Fibroblast of villous mesenchyme (primary cell): ENCODE measurements at places on chromosomes 5 and 9. TPM values are rescaled to one million over a fixed set of nuclear protein-coding genes. Genes with fewer than 3 reads are reported as not detected.

DNA sequence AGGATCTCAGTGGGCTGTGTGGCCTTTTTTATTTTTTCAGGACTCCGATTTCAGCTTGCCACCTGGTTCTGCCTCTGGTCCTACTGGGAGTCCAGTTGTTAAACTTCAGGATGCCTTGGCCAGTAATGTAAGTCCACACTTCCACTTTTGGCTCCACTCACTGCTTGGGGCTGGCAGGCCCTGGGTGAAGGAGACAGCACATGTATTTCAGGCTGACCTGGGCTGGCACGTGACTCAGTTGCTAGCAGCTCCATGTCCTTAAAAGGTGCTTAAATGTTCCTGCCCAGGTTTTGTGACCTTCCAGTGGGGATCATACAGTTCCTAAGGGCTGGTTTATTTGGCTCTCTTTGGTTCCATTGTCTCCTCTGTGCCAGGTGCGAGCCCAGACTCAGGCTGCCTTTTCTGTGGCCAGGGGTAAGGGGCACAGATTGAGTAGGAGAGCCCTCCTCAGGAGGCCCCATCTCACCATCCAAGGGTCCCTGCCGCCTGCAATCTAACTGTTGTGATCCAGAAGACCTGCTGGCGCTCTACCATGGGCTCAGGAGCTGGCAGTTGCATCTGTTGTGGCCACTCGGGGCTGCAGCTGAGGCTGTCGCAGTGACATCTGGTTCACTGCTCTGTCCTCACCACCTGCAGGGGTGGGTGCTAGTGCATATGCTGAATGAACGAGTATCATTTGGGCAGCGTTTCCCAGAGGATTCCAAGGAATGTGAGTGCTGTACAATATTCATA is 19.2 kb upstream of the POMT1 start:
- DNase-seq: no peak

- no peak for DNase-seq
Measured at GRCh38 chr5:158821331-158821730, 278.4 kb downstream of the EBF1 start.

GRCh38 chr9:80090317-80090716 is 518.6 kb downstream of the TLE4 start:
- DNase-seq: no peak

DNA sequence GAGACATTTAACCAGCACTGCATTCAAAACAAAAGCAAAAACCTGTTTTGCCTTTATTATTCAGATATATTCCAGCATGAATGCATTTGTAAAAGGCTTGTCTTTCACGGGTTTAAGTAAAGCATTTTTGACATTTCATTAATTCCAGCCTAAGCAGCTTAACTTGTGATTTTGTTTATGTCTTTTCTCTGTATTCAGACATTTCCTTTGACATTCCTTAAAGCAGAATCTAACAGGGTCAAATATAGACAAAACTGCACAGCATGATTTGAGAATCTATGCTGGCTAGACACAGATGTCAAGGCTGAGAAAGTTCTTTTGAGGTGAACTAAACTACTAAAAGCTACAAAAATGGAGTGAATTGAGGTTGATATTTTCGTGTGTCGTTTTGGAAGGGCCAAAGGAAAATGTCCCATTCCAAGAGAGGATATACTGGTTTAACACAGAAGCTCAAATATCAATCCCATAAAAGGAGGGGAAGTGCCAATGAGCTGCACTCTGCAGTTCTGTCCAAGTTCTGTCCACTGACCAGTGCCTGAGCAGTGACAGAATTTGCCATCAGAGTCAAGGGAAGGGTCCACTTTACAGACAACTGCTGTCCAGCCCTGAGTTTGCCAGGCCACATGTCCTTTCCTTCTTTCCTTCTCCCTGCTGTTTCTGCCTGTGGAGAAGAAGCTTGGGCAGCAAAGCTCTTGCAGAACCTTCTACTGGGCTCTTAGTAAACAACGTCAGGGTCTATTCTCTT is 198.7 kb upstream of the KLF9 start:
- DNase-seq: no peak

DNA sequence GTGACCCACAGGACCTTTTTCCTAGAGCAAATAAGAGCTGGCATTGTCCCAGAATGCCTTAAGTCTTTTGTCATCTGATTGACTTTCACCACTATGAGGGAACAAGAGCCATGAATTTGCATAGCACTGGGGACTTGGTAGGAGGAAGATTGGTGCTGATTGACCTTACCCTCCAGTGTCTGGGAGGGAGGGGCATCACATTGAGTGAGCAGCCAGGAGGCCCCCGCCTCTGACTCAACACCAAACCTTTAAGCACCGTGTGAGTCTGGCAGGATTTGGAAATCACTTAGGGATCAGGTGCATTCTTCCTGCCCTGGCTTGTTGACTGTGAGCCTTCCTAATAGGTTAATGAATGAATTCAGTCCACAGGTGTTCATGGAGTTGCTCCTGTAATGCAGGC is 40.7 kb downstream of the WNK2 start:
- no peak for DNase-seq

- no peak for DNase-seq
Measured at GRCh38 chr5:5522336-5522735, 99.9 kb downstream of the ICE1 start.

DNA sequence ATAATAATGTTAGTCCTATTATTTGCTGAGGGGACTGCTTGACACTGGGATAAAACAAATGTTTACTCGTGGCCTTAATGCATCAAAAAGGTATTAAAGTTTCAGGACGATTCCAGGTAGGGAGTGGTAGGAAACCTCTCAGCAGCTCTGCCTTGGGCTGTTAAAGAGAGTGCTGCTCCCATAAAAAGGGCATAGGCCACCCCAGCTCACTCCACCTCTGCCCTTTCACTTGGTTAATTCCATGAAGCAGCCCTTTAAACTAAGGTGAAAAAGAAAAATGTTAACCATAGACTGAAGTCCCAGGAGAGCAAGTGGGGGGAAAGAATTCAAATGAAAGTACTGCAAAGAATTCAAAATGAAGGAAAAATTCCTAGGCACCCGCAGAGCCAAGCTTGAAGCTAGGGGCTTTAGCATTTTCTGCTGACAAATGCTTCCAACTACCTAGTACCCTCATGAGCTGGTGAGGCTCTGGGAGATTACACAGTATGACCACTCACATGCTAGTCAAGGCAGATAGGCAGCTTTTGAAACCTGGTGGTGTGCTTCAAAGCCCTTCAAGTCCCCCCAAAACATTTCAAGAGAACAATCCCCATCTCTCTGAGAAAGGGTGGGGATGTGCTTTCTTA is 8.5 kb downstream of the KLF9 start:
- DNase-seq: peak; percentile 25

DNA sequence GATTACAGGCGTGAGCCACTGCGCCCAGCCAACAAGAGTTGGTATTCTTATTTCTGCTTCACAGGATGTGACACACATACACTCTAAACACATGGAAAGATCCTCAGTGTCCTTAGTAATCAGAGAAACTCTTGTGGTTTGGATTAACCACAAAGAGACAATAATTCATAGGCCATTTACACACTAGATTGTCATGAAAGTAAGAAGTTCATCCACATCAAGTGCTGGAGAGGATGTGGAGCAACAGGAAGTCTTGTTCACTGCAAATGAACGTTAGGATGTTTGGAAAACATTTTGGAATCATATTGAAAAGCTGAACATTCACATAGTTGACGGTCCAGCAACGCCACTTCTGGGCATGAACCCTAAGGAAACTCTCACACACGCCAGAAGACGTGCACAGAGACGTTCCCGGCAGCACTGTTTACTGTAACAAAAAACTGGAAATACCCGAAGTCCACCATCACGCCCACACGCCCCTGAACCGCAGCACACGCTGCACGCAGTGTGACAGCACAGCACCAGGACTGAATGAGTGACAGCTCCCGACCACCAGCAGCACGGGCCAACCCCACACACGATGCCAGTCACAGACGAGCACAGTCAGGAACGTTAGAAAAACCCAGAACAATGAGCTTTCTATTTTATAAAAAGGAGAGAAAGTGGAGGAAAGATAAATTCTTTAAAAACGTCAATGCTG is 87.6 kb downstream of the COL23A1 start:
- DNase-seq: no peak

- DNase-seq: peak; percentile 43
Measured at GRCh38 chr5:42929871-42930270, 110.2 kb downstream of the ANXA2R start.

- DNase-seq: peak; percentile 64
Measured at GRCh38 chr9:6305954-6306563, 22.1 kb upstream of the TPD52L3 start.

DNA sequence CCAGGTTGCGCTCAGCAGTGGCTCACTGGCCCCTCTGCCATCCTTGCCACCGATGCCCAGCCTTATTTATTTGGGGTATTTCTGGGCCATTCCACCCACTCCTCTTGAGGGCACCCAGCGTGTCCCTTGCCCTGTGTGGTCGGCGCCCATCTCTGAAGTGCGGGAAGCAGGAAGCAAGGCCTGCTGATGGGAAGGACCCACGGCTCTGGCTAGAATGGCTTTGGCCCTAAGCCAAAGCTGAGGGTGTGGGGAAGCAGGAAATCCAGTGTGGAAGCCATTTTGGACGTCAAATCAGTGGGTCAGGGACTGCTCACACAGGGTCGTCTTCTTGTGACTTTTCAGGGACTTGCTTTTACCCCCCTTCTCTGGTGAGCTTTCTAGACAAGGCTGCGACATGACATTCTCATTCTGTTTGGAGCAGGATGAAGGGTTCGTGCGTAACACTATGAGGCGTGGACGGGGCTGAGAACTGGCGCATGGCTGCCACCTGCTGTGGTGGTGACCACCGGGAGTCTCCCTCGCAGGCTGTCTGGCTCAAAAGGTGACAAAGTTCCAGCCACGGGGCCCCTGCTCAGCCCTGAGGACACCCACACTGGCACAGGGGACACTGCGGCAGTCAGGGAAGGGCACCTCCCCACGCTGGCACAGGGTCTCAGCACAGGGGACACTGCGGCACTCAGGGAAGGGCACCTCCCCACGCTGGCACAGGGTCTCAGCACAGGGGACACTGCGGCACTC is 50.7 kb upstream of the NKD2 start:
- no peak for DNase-seq

Gene CDH9
- total RNA-seq: not detected in 2 replicates

DNA sequence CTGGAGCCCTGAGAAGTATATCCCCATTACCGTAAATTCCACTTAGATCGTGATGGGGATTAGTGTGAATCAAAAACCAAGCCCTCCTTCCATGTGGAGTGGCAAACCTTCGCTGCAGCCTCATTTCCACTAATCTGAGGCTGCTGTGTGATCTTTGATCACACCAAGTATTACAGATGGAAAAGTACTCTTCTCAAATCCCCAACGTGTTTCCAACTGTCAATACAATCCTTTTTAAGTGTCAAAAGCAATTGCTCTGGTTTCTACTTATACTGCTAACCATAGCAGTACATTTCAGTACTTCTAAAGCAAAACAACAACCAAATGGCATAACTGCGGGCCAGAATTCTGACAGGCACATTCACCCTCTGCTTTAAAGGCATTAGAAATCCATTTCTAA is 307.7 kb upstream of the ADAMTS16 start:
- no peak for DNase-seq

Gene ACSL6
- 0.43 TPM in 1 of 2 replicates, not detected in the other for total RNA-seq
